ENCODE measurements at places on chromosomes 5 and 9.

DNA sequence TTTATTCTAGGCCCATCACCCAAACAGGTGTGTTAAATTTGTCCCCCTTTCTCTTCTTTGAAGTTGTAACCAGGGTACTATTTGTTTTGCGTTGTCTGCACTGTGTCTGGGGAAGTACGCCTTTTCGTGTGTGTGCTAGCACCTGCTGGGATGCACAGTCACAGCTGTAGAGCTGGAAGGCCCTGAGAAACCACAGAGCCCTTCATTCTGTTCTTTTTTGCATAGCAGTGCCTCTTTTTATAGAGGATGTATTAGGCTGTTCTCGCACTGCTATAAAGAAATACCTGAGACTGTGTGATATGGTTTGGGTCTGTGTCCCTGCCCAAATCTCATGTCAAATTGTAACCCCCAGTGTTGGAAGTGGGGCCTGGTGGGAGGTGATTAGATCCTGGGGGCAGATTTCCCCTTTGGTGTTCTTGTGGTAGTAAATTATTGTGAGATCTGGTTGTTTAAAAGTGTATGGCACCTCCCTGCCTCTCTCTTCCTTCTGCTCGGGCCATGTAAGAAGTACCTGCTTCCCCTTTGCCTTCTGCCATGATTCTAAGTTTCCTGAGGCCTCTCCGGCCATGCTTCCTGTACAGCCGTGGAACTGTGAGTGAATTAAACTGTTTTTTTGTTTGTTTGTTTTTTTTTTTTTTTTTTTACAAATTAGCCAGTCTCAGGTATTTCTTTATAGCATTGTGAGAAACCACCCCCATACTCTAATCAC, 14.0 kb downstream of the SEC61B start:
- no peak for DNase-seq

DNA sequence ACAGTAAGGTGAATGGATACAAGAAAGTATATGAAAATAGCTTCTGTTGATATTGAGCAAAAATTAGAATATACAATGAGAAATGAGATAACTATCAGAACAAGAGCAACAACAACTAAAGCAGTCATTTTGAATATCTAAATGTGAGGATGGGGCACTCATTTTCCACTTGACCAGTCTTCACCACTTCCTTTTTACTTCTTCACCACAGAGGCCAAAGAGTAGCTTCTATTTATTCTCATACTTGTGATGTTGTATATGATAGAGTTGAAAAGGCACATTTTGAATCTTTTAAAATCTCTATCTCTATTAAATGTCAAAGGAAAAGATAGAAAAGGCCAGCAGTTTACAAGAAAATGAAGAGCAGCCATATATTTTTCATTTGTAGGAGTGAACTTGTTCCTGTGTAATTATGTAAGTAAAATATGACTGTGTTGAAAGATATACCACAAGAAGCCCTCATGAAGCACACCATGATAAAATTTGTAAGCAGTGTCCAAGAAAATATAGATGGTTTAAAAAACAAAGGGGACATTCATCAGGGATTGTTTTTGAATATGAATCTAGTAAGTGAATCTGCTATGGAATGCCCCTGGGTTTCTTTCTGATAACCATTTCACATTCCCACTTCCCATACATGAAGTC, 39.2 kb downstream of the ADAMTS19 start:
- DNase-seq: no peak

GRCh38 chr9:110320651-110321445, 16.8 kb downstream of the TXNDC8 start:
- DNase-seq: no peak

DNA sequence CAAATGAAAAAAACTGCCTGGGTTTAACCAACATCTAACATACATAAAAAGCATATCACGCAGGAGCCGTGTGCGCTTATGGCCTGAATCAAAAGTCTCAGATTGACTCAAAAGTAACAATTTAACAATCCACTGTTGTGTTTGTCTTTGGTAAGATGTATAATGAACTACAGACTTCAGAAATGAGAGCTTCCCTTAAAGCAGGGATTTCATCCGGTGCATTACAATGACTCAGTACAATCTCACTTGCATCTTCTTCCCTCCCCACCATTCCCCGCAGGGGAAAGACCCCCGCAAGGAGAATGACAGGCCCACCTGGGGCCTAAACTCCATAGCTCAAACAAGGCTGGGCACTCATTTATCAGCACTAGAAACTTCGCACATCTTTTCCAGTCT, 1.4 kb downstream of the ZFR start:
- no peak for DNase-seq

DNA sequence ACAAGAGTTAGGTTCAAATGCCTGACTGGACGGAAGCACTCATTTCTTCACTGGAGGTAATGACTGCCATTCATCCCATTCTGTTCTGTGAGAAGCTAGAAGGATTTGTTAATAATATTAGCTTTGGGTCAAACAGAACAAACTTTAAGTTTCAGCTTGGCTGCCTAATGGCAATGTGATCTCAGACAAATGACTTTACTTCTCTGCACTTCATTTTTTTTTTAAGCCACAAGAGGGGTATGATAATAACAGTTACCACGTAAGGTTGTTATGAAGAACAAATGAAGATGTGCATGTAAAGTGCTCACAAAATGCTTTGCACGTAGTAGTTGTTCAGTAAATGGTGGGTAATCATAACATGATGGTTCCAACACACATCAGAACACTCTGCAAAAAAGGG, 199.4 kb downstream of the PAPPA start:
- no peak for DNase-seq

GRCh38 chr9:115593587-115594091, 475.7 kb upstream of the TNC start:
- no peak for DNase-seq

GRCh38 chr5:102450313-102450990, 48.3 kb downstream of the SLCO6A1 start:
- DNase-seq: no peak

GRCh38 chr5:180817893-180818674, 15.5 kb upstream of the MGAT1 start:
- DNase-seq: no peak
